ENCODE measurements at places on chromosomes 2 and 18. TPM values are rescaled to one million over a fixed set of nuclear protein-coding genes. Genes with fewer than 3 reads are reported as not detected.

GRCh38 chr2:170742000-170742399, 26.9 kb downstream of the SP5 start:
- no peak for DNase-seq

DNA sequence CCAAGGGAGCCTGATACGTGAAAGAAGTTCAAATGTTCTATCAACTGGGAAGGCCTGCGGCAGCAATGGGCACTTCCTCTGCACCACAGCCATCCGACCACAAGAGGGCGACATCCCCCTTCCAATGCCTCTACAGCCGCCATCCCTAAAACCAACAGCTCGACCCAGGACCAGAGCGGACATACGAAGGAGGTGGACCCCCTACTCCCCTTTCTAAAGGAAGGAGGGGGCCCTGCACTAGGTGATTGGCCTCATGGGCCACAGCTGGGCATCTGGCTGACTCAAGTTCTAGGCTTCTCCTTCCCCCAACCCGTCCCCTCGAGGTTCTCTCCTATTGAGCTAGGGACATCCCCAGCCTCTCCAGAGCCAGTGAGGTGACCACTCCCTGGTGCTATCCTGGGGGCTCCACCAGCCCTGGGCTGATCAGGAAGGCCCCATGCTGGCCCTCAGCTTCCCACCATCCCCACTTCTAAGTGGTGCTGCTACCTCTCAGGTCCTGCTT, 217.2 kb downstream of the TNS1 start:
- DNase-seq: peak; percentile 80

HMSD gene
- polyA plus RNA-seq: not detected

DYSF gene
- 53.5 TPM for polyA plus RNA-seq

FAM124B gene
- 6.6 TPM for polyA plus RNA-seq

OTOF gene
- polyA plus RNA-seq: 29.6 TPM

TXNL1 gene
- polyA plus RNA-seq: 128 TPM
